ENCODE measurements at places on chromosomes 3 and 15.

- no peak for DNase-seq
Measured at GRCh38 chr3:63751459-63751858, 67.6 kb upstream of the C3orf49 start.

GRCh38 chr3:41327718-41328117 lies 128.4 kb downstream of the CTNNB1 start:
- no peak for DNase-seq

DNA sequence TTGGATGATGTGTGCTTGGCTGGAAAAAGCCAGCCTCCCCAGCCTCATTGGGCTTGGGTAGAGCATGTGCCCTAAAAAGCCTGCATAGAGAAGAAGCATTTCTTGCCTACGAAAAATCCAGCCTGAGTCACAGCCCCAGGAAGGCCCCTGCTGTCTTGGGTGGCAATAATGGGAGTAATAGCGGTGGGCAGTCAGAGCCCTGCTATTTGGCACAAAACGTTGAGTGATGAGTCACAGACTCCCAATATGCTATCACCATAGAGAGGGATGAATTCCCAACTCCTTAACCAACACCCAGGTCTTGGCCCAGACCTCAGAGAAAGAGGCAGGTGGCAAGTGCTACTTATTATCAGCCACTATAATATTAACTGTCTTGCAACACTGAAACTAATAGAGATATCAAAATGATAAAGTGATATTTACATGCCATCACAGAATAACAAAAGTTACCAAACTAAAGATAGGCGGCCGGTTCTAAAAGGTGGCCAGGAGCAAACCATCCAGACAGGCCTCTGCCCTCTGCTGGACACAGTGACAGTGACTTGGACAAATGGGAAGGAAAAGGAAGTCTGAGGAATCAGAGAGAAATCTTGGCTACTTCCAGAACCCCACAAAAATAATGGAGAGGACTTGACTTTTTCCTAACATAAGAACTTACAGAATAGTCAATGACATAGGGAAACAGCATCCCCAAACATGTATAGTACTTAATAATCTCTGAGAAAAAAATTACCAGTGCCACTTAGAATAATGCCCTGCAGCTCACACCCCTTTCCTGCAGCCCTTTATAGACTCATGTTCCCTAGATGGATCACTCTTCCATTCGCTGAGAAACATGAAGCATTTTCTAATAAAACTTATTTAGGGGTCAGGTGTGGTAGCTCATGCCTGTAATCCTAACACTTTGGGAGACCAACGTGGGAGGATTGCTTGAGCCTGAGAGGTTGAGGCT lies 51.9 kb upstream of the MUC13 start:
- DNase-seq = no peak

GRCh38 chr3:137081711-137082110 lies 123.9 kb downstream of the IL20RB start:
- DNase-seq = no peak

DNA sequence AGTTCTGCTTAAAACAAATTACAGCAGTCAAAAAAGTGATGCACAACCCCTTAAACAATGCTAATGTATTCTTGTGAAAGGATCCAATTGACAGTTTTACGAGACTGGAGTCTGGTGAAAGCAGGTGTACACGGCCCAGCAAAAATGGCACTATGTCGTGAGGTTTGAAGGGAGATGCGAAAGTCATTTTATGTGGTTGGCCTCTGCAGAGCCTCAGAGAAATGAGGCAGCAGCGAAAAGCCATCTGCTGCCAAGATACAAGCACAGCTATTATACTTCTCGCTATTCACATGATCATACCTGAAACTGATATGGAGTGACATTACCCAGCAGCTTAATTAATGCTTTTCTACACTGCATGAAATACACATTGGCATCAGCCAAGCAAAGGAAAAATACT lies 36.4 kb downstream of the MECOM start:
- DNase-seq = no peak

GRCh38 chr15:47582233-47582632 lies 135.1 kb upstream of the SEMA6D start:
- no peak for DNase-seq

DNA sequence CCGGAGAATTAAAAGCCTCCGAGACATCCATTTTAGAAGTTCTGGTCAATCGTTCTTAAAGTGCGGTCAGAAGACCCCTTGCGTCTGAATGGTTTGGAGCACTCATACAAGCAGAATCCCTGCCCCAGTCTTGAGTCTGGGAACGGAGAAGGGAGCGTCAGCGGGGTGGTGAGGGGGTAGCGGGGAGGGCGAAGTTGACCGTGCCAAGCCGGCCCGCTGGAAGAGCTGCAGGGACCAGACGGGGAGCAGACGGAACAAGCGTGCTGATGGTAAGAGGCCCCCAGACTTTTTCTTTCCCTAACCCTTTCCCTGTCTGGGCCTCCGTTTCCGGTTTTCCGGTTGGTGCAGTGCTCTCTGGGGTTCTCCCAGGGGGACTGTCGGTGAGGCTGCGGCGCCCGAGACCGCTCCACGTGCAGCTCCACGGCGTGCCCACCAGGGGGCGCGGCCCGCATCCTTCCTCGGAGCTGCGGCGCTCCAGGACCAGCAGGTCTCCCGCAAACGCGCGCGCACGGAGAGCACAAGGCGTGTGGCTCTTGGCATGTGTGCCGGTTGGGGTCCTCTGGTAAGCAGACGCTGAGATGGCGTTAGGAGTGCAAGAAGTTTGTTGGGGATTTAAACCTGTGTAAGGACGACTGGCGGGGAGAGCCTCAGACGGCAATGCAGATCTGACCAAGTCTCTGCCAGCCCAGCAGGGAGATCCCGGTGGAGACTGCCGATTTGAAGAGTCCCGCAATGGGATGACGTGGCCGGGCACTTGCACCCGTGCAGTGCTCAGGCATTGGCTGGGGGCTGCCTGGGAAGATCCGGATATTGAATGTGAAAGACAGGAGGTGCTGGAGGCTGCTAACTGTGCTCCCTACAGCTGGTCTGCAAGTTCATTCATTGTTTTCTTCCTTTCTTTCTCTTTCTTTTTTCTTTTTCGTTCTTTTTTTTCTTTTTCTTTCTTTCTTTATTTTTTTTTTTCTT lies 19.2 kb upstream of the CORO2B start:
- DNase-seq = peak; percentile 48

GRCh38 chr3:56200251-56200650 lies 268.0 kb downstream of the ERC2 start:
- DNase-seq = no peak

- no peak for DNase-seq
Measured at GRCh38 chr15:89161666-89162065, 59.7 kb downstream of the RLBP1 start.

DNA sequence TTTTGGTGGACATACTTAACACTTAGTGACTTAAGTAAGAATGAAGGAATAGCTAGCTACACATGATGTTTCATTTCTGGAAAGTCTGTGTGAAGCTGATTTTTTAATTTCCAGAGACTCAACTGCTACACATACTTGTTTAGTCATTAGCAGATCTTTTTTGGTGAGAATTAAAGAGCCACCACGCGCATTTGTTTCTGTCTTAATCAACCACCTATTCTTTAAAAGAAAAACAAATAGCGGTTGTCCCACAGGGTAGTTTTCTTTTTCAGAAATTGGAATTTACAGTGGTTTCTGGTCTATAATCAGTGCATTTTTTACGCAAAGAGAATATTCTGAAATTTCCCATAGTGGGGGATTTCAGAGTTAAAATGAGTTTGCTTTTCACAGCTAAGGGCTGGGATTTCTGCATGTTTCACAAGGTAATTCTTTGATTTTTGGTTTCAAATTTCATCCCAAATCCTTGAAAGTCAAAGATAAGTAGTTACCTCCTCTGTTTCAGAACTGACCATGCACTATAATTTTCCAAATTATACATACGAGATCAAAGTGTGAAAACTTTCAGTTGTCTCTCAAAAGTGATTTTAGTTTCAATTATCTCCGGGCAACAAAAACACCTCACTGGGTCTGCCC lies 631.0 kb upstream of the GRM7 start:
- DNase-seq = no peak

GRCh38 chr3:148931574-148931973 lies 59.8 kb upstream of the GYG1 start:
- DNase-seq = no peak

DNA sequence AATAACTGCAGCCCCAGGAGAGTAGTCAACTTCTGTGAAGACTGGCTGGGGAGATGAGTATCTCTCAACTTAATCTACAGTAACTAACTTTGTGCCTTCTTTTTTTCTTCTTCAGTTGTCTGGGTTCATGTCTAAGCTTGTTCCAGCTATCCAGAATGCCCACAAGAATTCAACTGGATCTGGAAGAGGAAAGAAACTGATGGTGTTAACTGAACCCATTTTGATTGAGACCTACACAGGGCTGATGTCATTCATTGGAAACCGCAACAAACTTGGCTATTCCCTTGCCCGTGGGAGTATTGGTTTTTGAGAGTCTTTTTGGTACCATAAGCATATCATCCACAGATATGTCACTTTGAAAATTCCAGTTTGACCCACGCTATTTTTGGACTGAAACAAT lies 148.7 kb downstream of the TPRG1 start:
- no peak for DNase-seq

DNA sequence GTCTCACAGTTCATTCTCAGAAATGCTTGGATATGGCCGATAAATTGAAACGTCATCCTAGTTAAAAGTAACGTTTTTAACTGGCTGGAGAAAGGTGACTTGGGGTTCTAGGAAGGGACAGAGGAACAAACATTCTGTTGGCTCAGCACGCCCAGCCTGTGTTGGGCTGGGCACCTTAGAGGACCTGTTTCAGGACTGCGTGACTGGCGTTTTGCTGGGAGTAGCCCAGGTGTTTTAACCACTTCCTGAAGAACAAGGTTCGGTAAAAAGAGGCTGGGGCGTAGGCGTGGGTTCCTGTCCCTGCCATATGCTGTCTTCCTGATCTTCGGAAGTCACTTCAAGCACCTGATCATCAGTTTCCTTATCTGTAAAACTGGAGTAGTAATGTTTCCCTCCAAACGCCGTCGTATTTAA lies 1.1 kb upstream of the TLNRD1 start:
- DNase-seq = peak; percentile 70

DNA sequence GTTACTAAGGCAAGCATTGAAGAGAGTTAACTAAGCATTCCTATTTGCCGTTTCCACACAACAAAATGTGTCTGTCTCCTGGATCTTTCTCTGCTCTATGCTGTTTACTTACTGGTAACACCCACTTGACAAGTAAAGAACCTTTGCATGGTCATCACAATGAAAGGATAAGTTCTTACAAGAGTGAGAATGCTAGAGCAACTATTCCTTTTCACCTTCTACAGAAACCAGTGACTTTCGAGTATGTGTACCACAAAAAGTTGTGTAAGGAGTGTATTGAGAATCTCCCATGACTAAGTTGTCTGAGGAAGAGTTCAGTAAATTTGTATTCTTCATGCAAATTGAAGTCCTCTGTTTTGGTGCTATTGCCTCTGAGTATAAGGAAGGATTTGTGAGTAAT lies 10.8 kb downstream of the TIPARP start:
- DNase-seq = no peak

GRCh38 chr3:29186982-29187725 lies 93.7 kb upstream of the RBMS3 start:
- no peak for DNase-seq

GRCh38 chr3:182046166-182046764 lies 334.5 kb downstream of the SOX2 start:
- DNase-seq = no peak

GRCh38 chr3:184133840-184134745 lies 1.1 kb upstream of the EIF2B5 start:
- peak; percentile 43 for DNase-seq

DNA sequence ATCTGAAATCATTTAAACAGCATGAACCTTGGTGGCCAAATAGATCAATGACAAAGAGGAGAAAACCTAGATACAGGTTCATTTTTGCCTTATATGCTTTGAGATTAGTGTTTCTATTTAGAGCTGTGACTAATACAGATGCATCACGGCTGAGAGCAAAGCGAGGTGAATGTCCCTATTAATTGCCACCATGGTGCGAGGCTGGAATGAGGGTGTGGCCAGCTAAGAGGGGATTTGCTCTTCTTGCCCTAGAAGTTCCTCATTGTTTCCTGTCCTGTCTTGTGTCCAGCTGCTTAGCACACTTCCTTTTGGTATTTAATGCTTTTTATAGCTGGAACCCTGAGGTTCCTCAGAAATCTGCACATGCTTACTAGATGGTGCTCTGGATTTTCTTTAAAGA lies 339.1 kb upstream of the RGMA start:
- no peak for DNase-seq

GRCh38 chr3:168545591-168545990 lies 449.9 kb upstream of the GOLIM4 start:
- no peak for DNase-seq

DNA sequence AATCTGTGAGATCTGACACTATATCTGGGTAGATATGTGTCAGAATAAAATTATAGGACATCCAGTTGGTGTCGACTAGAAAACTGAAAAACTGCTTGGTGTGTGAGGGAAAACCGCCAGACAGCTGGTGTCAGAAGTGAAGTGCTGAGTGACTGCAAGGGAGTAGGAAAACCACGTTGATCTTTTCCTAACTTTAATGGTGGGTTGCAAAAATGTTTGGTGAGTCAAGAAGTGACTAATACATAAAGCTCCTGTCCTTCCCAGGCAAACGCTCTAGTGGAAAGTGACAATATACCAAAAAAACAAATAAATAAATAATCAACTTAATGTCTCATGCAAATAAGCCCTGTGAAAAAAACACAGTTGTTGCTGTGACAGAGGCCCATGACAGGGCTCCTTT lies 7.3 kb upstream of the CD96 start:
- DNase-seq = no peak

GRCh38 chr3:20930034-20930433 lies 744.0 kb upstream of the SGO1 start:
- no peak for DNase-seq

DNA sequence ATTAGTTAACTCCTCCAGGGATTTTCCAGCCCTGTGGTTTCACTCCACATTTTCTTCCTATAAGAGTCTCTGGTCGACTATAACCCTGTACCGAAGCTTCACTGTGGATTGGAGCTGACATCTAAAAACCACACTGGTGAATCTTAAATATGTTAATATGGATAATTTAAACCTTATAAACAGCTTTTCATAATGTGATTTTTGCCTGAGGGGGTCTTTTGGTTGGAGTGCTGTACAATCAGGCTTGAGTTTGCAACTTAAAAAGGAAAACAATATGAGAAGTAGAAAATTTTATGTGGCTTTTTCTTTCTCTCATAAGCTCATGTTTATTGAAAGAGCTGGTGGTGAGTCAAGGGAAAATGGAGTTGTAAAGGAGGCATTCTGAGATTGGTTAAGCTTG lies 313.7 kb downstream of the VPS13C start:
- no peak for DNase-seq

GRCh38 chr15:60419753-60420152 lies 22.0 kb upstream of the ANXA2 start:
- no peak for DNase-seq

GRCh38 chr15:85402195-85402881 lies 21.9 kb downstream of the AKAP13 start:
- DNase-seq = peak; percentile 19
